Omental fat pad (tissue), 4 donors: ENCODE measurements at places on chromosomes 6 and 20.

DNA sequence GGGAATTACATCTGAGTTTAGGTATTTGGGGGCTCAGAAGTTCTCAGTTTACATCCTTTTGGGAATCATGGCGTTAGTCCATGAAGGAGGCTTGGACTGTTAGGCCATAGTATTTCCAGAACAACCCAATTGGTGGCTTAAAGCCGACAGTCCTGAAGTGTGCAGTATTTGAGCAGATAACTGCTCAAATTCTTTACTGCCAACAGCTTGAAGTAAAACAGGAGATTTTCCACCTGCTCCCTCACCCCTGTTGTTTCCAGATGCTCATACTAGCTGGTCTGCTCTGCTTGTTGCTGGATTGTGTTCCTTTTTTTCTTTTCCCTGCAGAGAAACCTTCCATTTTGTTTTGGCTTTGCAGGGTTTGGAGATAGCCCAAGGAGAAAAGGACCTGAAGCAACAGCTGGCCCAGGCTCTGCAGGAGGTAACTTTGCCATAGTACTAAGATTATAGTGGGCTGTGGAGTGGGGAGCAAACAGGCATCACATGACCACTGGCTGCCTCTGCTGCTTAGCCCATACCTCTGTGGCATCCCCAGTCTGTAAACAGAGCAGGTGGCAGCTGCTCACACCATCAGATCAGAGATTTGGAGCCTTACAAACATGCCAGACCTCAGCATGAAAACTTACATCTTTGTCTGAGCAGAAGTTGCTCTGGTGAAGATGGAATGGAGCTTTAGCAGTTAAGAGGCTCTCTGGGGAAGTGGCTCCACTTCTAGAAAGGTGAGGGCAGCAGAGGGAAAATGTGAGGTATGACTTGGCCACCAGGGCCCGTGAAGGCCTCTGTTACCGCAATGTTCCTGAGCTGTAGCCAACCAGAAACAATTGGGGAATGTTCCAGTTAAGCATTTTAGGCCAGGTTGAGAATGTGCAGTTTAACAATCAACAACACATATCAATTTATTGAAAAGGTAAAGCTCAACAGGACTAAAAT lies 17.6 kb downstream of the RNF8 start:
- no peak for DNase-seq

- DNase-seq = no peak
Measured at GRCh38 chr6:87828044-87828443, 126.0 kb upstream of the AKIRIN2 start.

GRCh38 chr6:21996425-21997118 lies 300.3 kb downstream of the PRL start:
- DNase-seq = no peak

- no peak for DNase-seq
Measured at GRCh38 chr20:13271098-13271497, 50.0 kb downstream of the ISM1 start.

- DNase-seq = no peak
Measured at GRCh38 chr6:25034431-25034921, 98.7 kb upstream of the RIPOR2 start.

- DNase-seq = no peak
Measured at GRCh38 chr6:119535332-119535731, 185.8 kb upstream of the MAN1A1 start.

DNA sequence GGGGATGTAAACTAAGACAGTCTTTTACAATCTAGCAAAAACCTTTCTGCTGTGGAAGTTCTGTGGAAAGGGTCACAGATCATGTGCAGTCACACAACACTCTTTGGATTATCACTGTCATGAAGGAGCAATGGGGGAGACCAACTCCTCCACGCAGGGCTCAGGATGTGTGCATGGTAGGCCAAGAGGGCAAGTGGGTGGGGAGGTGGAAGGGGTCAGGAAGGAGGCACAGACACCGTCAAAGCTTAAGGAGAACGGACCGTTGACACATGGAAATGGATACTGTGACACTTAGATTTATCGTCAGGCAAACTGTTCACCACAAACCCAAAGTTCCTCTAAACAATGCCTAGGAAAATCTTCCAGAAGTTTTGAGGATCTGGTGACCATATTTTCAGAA lies 215.8 kb downstream of the PAX1 start:
- DNase-seq = no peak

GRCh38 chr20:20009784-20010253 lies 7.3 kb upstream of the NAA20 start:
- no peak for DNase-seq

- DNase-seq = no peak
Measured at GRCh38 chr6:159919011-159919511, 28.3 kb downstream of the MAS1 start.

DNA sequence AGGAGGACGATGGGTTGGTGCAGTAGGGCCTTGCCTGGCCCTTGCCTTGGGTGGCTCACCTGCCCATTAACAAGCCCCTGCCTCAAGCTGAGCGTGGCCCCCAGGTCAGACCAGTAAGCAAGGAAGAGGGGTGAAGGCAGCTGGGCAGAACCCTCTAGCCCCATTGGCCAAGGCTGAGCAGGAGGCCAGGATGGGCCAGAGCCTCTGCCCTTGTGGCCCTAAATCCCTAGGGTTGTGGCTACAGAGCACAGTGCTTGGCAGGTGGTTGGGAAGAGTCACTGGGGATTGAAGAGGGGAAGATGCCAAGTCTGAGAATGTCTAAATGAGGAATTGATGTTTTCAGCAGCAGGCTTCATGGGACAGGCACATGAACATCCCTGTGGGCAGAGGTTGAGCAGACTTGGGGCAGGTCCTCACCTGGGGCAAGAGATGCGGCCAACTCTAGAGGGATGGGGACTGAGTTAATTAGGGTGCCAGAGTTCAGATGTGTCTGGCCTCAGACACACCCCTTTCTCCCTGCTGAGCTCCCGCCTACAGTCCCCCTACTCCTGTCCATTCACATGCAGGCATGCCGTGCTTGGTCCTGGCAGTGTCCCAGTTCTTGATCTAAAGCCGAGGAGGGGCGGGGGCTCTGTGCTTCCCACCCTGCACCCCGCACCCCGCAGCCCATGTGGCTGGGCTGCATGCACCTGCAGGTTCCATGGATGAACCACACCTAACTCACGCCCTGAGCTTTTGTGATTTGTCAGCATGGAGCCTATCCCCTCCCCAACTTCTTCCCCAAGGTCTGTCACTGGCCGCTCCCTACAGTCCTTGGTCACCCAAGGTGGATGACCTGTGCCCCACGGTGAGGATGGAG lies 9.8 kb downstream of the GTSF1L start:
- DNase-seq = no peak

- DNase-seq = no peak
Measured at GRCh38 chr6:35081426-35081851, 59.7 kb downstream of the TCP11 start.

DNA sequence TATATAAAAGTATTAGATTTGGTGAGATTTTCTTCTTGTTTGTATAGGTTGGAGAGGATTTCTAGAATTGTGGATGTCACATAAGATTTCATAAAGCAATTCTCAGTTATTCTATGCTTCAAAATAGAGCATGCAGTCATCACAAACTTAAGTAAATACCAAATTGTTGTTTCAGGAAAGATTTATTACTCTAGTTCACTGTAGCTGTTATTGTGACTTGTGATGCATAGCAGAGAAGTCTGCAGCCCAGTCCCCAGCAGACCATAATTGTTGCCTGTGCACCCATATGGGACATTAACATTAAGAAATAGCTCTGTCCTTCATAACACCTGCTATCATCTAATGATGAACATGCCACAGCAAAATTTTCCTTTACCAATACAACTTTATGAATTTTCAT lies 228.0 kb upstream of the FAM83B start:
- DNase-seq = no peak

- DNase-seq = no peak
Measured at GRCh38 chr6:87918461-87918941, 129.1 kb upstream of the SPACA1 start.
